ENCODE measurements at places on chromosomes 16 and 17. TPM values are rescaled to one million over a fixed set of nuclear protein-coding genes. Genes with fewer than 3 reads are reported as not detected.

DNA sequence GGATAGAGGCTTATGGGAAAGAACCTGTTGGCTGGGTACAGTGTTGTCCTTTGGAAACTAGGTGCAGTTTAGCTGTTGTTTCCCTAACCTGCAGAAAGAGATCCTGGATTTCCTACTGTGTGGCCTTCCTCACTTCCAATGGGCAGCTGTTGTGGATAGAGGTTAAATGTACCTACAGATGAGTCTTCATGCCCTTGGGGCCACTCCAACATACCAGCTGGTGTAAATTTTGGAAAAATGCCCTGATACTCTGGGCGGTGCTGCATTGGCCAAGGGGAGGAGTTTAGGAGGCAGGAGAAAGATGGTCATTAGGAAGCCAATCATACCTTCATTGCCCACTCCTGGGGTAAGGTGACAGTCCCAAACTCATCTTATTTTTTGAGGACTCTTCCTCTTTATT, 70.2 kb downstream of the SNX11 start:
- peaks cover 36% of the 10 kb centered on the region for H3K36me3 ChIP-seq
- no peaks in the 10 kb centered on the region for H3K27me3 ChIP-seq
- H3K4me1 ChIP-seq = no peaks in the 10 kb centered on the region
- H3K4me3 ChIP-seq = no peak overlapping the region
- no peak overlapping the region for H3K27ac ChIP-seq

GRCh38 chr17:47197821-47198220, 8.7 kb upstream of the CDC27 start:
- H3K36me3 ChIP-seq = no peaks in the 10 kb centered on the region
- H3K27me3 ChIP-seq = no peaks in the 10 kb centered on the region
- H3K4me3 ChIP-seq = no peak overlapping the region
- peaks cover 32% of the 10 kb centered on the region for H3K4me1 ChIP-seq
- H3K27ac ChIP-seq = peak overlapping the region; percentile 82

DNA sequence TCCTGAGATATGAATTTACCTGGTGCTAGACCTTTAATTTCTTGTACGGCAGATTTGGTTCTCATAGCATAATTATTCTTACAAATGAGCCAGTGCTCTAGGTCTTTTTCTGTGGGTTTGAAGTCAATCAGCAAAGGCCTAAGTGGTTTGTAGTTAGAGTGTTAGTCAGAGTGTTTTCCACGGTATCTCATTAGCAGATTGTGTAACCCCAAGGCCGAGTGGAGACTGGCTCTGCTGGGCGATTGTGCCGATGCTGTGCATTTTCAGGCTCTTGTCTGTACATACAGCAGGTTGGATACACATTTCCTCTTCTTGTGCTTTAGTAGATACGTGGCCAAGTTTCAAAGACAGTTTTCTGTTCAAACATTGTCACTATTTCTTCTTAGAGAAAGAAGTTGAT, 78.6 kb upstream of the CA10 start:
- H3K36me3 ChIP-seq = no peaks in the 10 kb centered on the region
- no peak overlapping the region for H3K4me3 ChIP-seq
- no peak overlapping the region for H3K27ac ChIP-seq
- no peaks in the 10 kb centered on the region for H3K4me1 ChIP-seq
- DNase-seq = no peak

- peaks cover 82% of the 10 kb centered on the region for H3K4me1 ChIP-seq
- H3K4me3 ChIP-seq = no peak overlapping the region
- no peak overlapping the region for H3K27ac ChIP-seq
- no peaks in the 10 kb centered on the region for H3K36me3 ChIP-seq
Observed at GRCh38 chr16:17412221-17412620, 58.5 kb downstream of the XYLT1 start.

- H3K4me1 ChIP-seq = peaks cover 34% of the 10 kb centered on the region
- H3K27me3 ChIP-seq = no peaks in the 10 kb centered on the region
Observed at GRCh38 chr17:29293890-29294579, at the start of gene NUFIP2. Gene NUFIP2, minus strand, starts transcription at chr17:29294148. Its CDS starts 89 bp downstream, at chr17:29294059.

GRCh38 chr17:76399175-76400172, 15.1 kb downstream of the SPHK1 start:
- no peaks in the 10 kb centered on the region for H3K27me3 ChIP-seq
- no peak overlapping the region for H3K4me3 ChIP-seq
- DNase-seq = no peak
- H3K36me3 ChIP-seq = no peaks in the 10 kb centered on the region

DNA sequence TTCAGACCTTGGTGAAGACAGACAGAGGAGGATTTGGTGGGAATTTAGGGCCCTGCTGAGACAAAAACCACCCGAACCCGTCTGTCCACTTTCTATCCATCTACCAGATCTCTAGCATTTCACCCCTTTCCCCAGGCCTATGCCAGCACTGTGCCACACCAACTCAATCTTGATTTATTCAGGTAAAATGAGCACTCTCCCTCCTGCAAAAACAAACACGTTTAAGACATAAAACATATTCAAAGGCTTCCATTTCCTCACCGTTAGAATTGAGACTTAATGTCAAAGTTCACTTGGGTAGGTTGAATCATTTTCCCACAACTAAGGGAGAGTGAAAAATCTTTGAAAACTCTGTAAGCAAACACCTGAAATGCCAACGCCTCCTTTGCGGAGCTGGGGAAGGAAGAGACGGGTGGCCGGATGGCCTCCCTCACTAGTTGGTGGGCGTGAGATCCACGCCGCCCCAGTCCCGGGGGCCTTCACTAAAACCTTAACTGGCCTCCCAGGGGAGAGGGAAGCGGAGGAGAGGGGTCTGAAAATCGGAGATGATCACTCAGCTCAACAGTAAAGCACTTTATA, 862 bp downstream of the DCAKD start:
- no peaks in the 10 kb centered on the region for H3K36me3 ChIP-seq
- no peak for DNase-seq
- H3K27ac ChIP-seq = peak overlapping the region; percentile 77
- no peaks in the 10 kb centered on the region for H3K27me3 ChIP-seq
- peak overlapping the region; percentile 77 for H3K4me3 ChIP-seq
- H3K4me1 ChIP-seq = peaks cover 7% of the 10 kb centered on the region

DNA sequence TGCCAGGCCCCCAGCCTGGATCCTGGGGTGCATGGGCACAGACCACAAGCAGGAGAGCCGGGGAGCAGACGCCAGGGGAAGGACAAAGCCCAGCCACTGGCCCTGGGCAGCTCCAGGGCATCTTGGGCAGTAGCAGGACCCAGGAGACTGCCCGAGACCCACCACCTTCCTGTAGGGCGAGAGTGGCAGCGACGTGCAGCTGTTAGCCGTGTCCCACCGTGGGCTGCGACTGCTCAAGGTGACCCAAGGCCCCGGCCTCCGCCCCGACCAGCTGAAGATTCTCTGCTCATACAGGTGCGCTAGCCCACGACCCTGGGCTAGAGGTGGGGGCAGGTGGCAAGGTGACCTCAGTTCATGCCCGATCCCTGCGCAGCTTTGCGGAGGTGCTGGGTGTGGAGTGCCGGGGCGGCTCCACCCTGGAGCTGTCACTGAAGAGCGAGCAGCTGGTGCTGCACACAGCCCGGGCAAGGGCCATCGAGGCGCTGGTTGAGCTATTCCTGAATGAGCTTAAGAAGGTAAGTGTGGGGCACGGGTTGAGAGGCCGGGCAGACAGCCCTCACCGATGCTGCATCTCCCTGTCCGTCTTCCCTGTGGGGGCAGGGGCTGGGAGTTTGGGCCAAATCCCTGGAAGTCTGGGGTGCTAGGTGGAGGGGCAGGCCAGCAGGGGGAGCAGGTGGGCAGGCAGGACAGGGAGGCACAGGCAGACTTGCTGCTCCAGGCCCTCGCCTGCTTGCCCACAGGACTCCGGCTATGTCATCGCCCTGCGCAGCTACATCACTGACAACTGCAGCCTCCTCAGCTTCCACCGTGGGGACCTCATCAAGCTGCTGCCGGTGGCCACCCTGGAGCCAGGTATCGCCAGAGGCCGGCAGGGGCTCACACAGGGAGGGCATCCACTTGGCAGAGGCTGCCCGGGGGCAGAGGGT, 13.5 kb upstream of the SMIM5 start:
- H3K4me1 ChIP-seq = no peaks in the 10 kb centered on the region
- H3K27me3 ChIP-seq = no peaks in the 10 kb centered on the region
- peaks cover 69% of the 10 kb centered on the region for H3K36me3 ChIP-seq
- no peak for DNase-seq
- H3K4me3 ChIP-seq = no peak overlapping the region

- H3K36me3 ChIP-seq = no peaks in the 10 kb centered on the region
- no peak for DNase-seq
- H3K4me3 ChIP-seq = no peak overlapping the region
- H3K27ac ChIP-seq = no peak overlapping the region
Observed at GRCh38 chr16:47873434-47873833, 282.4 kb downstream of the ABCC12 start.

DNA sequence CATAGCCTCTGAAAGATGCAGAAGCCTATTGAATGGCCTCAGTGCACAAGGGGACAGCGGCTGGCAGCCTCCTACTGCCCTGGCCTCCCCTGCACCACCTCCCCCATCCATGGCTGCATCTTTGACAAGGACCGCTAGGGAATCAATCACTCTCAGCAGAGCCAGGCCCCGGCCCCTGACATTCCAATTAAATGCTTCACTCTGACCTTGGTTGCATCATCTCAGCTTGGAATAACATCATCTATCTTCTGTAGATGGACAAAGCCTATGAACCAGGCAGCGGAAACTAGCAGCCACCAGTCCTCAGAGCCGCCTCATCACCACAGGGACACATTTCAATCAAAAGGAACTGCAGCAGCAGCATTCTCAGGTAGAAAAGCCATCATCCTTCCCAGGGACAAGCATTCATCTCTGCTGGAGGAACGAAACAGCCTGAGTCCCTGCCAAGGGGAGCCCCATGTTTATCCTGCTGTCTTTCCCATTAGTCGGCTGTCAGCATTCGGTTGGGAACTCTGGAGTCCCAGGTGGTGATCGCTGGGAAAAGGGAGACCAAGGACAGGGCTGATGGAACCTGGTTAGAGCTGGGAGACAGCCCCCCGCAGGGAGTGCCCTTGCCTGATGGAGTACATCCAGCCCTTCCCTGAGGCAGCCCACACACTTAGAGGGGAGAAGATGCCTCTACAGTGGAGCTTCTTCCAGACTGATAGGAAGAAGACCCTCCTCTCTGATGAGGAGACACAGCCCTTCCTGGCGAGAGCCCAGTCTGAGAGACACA, 11.5 kb upstream of the TMEM132E start:
- peaks cover 7% of the 10 kb centered on the region for H3K27me3 ChIP-seq
- no peaks in the 10 kb centered on the region for H3K36me3 ChIP-seq
- no peak overlapping the region for H3K27ac ChIP-seq
- H3K4me1 ChIP-seq = no peaks in the 10 kb centered on the region

- H3K27ac ChIP-seq = no peak overlapping the region
- no peaks in the 10 kb centered on the region for H3K36me3 ChIP-seq
- H3K4me1 ChIP-seq = peaks cover 38% of the 10 kb centered on the region
- H3K27me3 ChIP-seq = peaks cover 77% of the 10 kb centered on the region
Observed at GRCh38 chr17:45900136-45900535, 5.8 kb downstream of the MAPT start.

DNA sequence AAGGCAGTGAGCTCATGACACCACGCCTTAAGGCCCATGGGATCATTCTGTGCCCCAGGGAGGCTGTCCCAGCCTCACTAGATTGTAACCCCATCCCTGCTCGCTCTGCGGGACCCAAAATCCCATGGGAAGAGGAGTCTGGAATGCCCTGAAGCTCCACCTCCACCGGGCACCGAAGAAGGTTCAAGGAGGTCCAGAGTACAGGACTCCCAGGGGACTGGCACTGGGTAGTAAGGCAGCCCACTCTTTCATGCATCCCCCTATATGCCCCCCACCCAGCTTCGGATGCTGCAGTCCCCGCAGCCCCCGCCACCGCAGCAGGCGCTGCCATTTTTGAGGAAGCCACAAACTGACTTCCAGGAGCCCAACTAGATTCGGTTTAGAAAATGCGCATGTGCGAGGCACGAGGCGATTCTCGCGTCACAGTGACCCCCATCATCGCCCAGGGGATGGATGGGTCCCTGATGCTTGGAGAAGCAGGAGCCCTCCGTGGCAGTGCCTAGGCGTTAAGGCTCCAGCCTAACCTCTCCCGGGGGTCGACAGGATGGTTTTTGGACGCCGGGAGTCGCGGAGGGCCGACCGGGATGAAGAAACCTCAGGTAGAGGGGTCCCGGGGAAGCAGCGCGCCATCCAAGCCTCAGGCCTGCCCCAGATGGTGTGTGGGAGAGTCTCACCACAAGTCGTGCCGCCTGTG, 1681.0 kb downstream of the TP53TG3F start:
- no peaks in the 10 kb centered on the region for H3K4me1 ChIP-seq
- no peaks in the 10 kb centered on the region for H3K36me3 ChIP-seq

DNA sequence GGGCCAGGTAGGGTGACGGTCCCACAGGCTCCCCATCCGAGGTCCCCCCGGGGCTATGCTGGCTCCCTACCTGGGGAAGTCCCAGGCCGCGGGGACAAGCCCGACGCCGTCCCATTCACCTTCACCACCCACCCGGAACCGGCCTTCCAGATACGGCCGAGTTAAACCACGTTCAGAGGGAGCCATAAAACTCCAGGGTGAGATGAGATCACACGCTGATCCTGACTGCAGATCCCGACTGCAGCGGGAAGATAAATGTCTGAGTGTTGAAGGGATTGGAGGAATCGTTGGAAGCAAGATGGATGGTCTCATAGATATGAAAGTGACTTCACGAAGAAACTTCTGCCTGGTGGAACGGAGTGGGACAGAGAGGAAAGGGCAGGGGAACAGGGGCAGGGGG, 13.6 kb upstream of the C1QTNF8 start:
- H3K27ac ChIP-seq = no peak overlapping the region
- peaks cover 18% of the 10 kb centered on the region for H3K27me3 ChIP-seq
- no peak overlapping the region for H3K4me3 ChIP-seq
- H3K36me3 ChIP-seq = no peaks in the 10 kb centered on the region
- DNase-seq = no peak

DNA sequence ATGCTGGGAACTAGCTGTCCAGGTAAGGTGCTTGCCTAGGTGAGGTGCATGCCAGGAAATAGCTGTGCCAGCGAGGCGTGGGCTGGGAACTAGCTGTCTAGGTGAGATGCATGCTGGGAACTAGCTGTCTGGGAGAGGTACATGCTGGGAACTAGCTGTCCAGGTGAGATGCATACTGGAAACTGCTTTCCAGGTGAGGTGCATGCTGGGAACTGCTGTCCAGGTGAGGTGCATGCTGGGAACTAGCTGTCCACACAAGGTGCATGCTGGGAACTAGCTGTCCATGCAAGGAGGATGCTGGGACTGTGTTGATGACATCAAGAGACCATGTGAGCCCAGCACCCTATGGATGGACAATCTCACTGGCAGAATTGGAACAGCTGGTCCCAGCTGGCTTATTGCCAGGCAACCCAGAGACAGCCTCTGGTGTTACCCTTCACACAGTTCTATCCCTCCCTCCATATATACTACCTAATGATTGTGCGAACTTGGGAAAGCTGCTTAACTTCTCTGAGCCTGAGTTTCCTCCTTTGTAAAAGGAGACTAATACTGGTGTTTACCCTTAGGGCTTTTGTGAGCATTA, 479.9 kb upstream of the RBFOX1 start:
- no peaks in the 10 kb centered on the region for H3K36me3 ChIP-seq
- H3K27ac ChIP-seq = no peak overlapping the region
- no peak for DNase-seq
- H3K4me1 ChIP-seq = no peaks in the 10 kb centered on the region
- no peaks in the 10 kb centered on the region for H3K27me3 ChIP-seq

Gene TBC1D3H
- not detected for total RNA-seq

Gene SLC25A19
- 46.4 TPM for total RNA-seq

Gene BRD7
- total RNA-seq = 69.7 TPM

Gene CD68
- 12.9 TPM for total RNA-seq

Gene PRDM7
- total RNA-seq = not detected

Gene CD300E
- total RNA-seq = 0.10 TPM

Gene CX3CL1
- not detected for total RNA-seq

Gene PRSS22
- not detected for total RNA-seq

Gene HSBP1
- 45.4 TPM for total RNA-seq

Gene SDR42E2
- total RNA-seq = 0.27 TPM

Gene OR4D1
- total RNA-seq = not detected

Gene COPZ2
- total RNA-seq = 2.3 TPM

Gene TMC8
- 235 TPM for total RNA-seq

Gene VMO1
- not detected for total RNA-seq

Gene GDPD3
- total RNA-seq = 22.7 TPM

Data from B cell (primary cell).